ENCODE measurements at places on chromosomes 5 and 9.

- DNase-seq: no peak
Measured at GRCh38 chr5:141805874-141806595, 72.2 kb downstream of the PCDH1 start.

DNA sequence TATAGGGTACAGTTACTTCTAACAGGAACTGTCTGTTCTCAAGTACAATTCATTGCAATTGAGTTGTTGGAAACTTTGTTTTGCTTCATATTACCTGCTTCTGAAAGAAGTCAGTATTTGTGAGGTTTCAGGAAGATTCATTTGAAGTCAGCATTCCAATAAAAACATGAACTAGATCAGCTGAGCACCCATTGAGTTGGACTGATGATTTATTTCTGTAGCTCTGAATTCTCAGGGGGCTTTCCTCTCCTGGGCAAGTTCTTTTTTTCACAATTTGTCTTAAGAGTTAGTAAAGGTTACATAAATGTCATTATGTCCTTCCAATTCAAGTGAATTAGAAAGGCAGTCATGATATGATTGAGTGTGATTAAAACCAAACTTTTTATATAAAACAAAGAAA lies 16.2 kb upstream of the KIF2A start:
- DNase-seq: no peak

DNA sequence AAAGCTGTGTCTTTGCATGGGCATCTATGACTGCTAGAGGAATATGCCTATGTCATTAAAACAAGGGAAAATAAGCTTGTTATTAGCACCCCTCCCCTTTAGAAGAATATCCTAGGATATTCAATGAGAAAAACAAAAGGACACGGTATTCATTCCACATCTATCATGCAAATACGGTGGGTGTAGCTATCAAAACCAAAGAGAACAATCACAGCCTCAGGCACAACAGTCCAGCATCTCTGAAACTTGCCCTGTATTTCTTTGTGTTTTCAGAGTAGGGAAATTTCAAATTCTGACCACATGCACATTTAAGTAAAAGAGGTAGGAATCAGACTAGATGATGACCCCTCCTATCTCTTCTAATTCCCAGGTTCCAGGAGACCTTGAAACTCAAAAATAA lies 209.9 kb downstream of the EFNA5 start:
- DNase-seq: no peak

GRCh38 chr5:55600497-55601203 lies 65.9 kb upstream of the PLPP1 start:
- no peak for DNase-seq

DNA sequence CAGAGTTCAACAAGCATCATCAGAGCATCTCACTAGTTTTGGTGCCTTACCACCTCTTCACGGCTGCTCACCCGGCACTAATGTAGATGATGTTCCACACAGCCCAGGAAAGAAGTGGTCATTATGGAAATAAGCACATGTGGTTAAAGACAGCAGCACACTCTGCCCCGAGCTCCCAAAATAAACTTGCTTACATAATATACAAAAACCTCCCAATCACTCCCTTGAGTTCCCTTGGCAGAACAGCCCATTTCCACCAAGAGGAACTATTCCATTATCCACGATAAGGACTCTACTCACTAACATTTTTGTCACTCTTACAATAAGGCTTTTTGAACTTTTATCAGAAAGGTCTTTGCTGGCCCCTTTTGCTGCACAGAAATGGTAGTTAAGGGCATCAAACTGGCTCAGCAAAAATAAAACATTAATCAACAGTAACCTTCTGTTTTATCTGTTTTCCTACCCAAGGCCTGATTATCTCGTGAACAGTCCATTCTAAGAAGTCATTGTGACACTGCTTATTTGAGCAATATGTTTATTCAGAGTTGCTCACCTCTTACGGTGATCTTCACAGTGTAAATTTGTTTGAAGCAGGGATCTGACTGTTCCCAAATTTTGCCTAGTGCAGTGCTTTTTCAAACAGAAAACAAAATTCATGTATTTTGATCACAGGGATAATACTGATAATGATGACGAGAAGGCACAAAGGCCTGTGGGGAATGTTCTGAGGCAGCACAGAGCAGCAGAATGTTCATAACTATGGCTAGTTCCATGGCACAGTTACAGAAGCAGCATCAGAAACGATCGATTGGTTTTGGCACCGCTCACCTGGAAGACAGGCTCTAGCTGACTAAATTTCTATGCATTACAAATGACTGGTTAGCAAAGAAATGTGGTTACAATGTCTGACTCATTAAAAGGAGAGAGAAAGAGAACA lies 399.8 kb upstream of the PIK3R1 start:
- peak; percentile 41 for DNase-seq

GRCh38 chr9:104068546-104068945 lies 25.6 kb upstream of the SMC2 start:
- DNase-seq: peak; percentile 14

DNA sequence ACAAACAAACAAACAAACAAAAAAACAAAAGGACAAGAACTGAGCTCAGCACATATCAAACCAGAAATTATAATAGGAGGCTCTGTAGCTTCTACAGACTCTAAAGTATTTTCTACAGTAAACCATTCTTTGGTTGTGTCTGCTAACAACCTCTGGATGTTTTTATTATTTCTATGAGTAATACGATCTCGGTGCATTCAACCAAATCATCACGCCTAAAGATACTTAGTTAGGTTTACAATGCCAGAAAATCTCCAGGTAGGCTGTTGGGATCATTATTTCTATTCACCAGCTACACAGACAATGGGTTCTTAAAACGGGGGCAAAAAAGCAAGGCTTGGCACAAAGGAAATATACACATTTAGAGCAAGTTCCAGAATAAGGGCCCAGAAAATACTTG lies 41.6 kb upstream of the ALDOB start:
- peak; percentile 37 for DNase-seq

GRCh38 chr9:81079055-81079454 lies 610.3 kb downstream of the TLE1 start:
- DNase-seq: no peak

GRCh38 chr9:115635680-115636383 lies 517.8 kb upstream of the PAPPA start:
- no peak for DNase-seq

- peak; percentile 89 for DNase-seq
Measured at GRCh38 chr9:137411645-137412380, 11.1 kb downstream of the EXD3 start.

DNA sequence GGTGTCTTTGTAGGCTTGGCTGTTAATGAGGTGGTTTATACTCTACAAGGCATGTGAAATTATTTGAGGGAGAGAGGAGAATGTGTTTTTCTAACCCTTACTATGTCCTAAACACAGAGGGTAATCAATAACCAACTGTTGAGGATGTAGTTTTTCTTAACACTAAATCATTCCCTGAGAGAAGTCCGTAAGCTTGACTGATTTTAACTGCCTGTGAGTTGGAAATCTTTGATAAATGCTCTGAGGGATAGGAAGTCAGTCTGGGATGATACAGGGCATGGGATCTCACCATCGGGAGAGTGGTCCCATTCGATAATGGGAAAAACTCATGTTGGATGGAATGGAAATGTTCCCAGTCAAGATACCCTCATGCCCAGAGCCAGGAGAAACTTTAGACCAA lies 249.6 kb downstream of the PDZD2 start:
- DNase-seq: peak; percentile 43

GRCh38 chr9:96047741-96048103 lies 172.2 kb downstream of the ERCC6L2 start:
- DNase-seq: no peak

- peak; percentile 72 for DNase-seq
Measured at GRCh38 chr5:54491326-54491725, 26.2 kb upstream of the SNX18 start.

- DNase-seq: peak; percentile 36
Measured at GRCh38 chr5:116521173-116521872, 53.3 kb downstream of the SEMA6A start.

- no peak for DNase-seq
Measured at GRCh38 chr5:32646061-32646969, 61.0 kb downstream of the SUB1 start.

GRCh38 chr9:93929231-93929630 lies 25.9 kb downstream of the BARX1 start:
- DNase-seq: no peak

GRCh38 chr5:177546258-177546741 lies 8.1 kb downstream of the FAM193B start:
- DNase-seq: peak; percentile 87

GRCh38 chr9:21853414-21853813 lies 51.0 kb downstream of the MTAP start:
- peak; percentile 75 for DNase-seq

DNA sequence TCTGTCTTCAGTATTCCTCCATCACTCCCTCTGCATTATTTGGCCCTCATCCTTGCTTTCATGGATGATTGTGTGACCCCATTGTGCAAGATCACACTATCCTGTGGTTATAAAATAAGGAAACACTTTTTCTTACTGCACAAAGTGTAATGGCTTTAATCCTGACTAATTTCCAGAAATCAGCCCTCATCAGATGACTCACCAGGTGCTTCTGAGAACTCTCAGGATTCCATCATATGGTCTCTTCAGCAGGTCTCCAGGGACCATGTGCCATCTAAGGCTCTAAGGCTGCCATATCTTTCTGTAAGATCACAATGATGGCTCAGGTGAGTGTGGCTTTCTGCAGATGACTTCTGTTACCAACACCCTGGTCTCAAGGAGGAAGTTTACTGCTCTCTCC lies 27.3 kb upstream of the FER start:
- peak; percentile 44 for DNase-seq

DNA sequence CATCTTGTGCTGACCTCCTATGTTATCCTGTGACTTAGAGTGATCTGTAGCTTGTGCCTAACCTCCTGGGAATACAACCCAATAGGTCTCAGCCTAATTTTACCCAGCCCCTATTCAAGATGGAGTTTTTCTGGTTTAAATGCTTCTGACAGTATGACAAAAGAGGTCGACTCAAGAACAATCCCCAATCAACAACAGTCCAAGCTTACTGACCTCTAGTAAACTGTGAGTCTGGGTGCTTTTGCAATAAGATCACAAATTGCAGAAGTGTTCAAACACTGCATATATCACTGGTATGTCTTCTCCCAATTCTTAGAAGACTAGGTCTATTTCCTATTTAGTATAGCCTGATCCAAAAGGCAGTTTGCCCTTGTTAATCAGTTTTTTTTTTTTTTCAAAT lies 323.5 kb upstream of the PTGER4 start:
- no peak for DNase-seq

GRCh38 chr5:81835814-81836367 lies 85.0 kb upstream of the SSBP2 start:
- peak; percentile 53 for DNase-seq

GRCh38 chr5:172617817-172618216 lies 23.2 kb upstream of the NEURL1B start:
- no peak for DNase-seq

GRCh38 chr9:135612981-135613910 lies 26.1 kb downstream of the GLT6D1 start:
- no peak for DNase-seq

DNA sequence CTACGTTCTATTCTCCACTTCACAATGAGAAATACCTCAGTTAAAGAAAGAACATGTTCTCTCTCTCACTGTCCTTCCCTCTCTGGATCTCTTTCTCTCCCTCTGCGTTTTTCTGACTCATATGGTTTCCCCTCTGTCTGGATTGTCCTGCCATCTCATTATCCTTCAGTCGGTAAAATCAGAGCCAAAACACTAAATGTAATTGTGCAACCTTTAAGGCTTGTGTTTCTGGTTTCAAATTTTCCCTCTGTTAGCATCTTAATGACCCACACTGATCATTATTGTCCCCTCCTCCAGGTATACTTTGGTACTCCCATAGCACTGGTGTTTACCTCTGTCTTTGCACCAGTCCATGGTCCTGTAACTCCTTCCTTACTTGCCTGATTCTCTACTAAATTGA lies 509.4 kb upstream of the C9orf72 start:
- no peak for DNase-seq

DNA sequence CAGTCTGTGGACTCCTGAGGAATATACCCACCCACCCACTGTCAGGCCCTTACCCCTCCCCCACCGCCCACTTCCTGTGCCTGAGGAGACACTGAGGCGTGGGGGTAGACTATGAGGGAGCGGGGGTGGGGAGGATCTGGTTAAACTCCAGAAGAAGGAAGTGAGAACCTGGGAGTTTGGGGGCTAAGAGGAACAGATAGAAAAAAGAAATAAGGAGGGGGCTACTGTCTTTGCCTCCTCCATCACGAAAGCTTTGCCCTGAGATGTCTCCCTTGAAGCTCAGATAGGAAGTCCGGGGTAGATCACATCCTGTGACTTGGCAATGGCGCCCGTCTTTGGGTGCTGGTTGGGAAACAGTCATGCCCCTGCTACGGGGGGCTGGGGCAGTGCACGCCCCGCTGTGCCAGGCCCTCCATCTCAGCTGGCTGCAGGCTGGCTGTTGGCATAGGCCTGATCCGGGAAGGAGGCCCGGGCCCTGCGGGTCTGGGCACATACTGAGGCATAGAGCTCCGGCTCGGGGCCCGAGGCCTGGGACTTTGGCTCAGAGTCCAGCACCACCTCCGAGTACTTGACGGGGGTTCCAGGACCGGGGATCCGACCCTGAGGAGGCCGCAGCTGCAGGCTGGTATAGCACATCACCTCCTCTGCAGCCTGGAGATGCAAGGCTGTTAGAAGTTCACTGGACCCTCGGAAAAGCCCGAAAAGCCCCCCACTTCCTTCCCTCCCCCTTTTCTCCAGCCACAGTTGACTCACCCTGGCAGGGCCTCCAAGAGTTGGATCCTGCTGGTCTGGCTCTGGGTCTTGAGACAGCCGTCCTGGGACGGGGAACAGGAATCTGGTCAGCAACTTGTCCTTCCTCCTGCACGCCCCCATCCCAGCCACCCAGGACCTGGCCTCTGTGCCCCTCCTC lies 1.0 kb downstream of the SIT1 start:
- DNase-seq: no peak

- no peak for DNase-seq
Measured at GRCh38 chr5:142794537-142794936, 24.4 kb downstream of the ARHGAP26 start.

DNA sequence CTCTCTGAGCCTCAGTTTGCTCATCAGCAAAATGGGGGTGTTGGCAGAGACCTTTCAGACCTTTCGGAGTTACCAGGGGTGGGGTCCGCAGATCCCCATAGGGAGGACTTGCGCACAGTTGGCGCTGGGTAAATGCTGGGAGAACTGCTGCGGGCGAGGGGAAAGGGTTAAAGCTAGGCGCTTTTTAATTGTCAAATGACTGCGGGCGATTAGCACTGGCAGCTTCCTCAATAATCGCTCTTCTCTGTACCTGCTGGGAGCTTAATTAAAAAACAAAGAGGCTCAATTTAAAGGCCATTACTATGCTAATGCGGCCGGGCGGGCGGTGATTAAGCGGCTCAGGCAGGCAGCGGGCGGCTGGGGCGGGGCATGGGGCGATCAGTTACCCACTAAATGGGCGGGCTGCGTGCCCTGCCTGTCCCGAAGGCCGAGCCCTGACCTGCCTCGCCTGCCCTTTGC lies 63.0 kb downstream of the LMX1B start:
- DNase-seq: peak; percentile 14

GRCh38 chr5:150992705-150993104 lies 27.7 kb upstream of the GPX3 start:
- DNase-seq: no peak
